AG04449 (cell line): ENCODE measurements at places on chromosomes 6 and 20.

DNA sequence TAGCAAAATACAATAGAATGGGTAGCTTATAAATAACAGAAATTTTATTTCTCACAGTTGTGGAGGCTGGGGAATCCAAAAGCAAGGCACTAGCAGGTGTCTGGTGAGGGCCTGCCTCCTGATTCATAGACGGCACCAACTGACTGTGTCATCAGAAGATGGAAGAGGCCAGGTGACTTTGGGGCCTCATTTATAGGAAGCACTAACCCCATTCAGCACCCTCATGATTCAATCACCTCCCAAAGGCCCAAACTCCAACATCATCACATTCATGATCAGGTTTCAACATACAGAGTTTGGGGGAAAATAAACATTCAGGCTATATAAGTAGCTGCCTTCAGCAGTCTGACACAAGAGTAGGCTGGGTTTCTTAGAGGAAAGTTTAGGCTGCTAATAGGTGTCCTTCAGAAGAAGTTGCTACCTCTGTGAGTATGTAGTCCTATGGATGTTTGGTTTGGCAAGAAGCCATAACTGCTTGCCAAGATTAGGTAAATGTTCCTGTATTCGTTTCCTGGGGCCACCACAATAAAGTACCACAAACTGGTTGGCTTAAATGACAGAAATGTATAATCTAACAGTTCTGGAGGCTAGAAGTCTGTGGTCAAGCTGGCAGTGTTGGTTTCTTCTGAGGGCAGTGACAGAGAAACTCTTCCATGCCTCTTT is 48.8 kb downstream of the NT5E start:
- DNase-seq = no peak

- DNase-seq = no peak
Measured at GRCh38 chr20:56348746-56349145, 10.0 kb upstream of the FAM210B start.

DNA sequence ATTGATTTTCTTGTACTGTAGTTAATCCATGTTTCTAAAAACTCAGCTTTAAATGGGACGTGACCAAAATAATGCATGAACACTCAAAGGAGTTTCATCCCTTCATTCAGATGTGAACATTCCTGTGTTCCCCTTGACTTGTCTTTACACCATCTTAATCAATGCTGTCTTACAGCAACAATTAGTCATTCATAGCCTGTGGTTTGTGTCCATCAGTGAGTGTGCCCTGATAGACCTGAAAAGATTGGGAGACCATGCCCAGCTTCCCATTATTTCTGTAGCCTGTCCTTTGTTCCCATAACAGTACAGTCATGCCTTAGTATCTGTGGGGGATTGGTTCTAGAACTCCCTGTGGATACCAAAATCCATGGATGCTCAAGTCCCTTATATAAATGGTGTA is 23.9 kb downstream of the NT5E start:
- DNase-seq = no peak

DNA sequence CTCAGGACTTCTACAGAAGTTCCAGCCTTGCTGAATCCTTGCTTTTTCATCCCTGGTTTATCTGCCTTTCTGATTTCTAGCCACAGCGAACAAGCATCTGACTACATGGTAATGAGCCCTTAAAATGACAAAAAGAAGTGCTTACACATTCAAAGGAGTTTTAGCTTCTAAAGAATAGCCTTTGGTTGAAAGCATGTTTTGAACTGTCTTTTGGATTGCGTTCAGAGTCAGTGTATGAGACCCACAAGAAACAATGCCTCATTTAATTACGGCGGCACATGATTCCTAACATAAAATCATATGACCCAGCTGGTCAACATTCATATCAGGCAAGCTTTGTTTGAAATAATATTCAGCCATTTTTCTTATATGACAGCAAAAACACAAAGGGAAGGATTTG is 784.2 kb downstream of the KIF16B start:
- no peak for DNase-seq

GRCh38 chr6:132715204-132715603 is 1.3 kb upstream of the VNN1 start:
- no peak for DNase-seq

GRCh38 chr6:7938562-7939183 is 28.1 kb upstream of the TXNDC5 start:
- DNase-seq = no peak

DNA sequence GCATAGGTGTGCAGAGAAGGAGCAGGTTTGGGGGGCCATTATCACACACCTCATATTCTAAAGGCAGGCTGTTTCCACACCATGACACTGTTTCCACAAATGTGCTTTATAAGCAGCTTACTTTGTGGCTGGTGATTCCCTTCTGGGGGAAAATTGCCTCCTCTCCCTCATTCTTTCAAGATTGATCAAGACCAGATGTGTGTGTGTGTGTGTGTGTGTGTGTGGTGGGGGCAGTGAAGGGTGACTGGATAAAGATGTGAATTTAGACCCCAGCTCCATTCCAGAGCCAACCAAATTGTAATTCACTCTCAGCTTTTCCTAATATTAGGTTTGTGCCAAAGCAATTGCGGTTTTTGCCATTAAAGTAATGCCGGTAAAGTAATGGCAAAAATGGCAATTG is 45.6 kb downstream of the EDN3 start:
- no peak for DNase-seq

DNA sequence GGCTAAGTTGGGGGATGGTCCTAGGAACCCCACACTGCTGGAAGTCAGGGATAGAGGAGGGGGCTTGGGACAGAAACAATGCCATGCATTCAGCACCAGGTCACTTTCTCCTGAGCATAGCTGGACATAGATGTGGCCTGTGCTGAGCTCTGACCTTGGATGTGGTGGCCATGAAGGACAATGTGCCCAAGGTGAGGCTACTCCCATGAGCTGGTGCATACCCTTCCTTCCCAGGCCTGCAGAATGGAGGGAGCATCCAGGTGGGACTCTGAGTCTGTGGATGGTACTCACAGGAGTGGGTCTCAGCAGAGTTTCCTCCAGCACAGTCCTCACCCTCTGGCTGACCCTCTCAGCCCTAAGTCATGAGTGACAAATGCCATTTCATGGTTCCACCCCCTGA is 16.9 kb downstream of the CST9L start:
- no peak for DNase-seq

DNA sequence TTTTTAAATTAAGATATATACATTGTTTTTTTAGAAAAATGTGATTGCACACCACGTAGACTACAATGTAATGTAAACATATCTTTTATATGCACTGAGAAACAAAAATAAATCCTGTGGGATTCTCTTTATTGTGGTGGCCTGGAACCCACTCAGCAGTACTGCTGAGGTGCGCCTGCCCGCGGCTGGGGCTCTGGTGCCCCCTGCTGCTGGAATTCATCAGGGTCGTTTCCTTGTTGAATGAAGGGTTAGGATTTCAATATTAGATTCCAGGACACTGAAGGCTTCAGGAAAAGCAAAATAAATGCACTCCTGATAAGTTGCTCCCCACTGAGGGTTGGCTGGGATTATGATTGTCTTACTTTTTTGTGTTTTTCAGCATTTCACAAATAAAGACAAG is 175.8 kb upstream of the GGTLC1 start:
- DNase-seq = no peak
